Activated CD4-positive, alpha-beta memory T cell treated with anti-CD3 and anti-CD28 coated beads for 36 hours (primary cell): ENCODE measurements at places on chromosomes 3 and 15.

GRCh38 chr15:60399931-60400330, 2.1 kb upstream of the ANXA2 start:
- H3K27ac ChIP-seq, result no peak overlapping the region
- no peak for DNase-seq
- H3K4me3 ChIP-seq, result no peak overlapping the region
- H3K36me3 ChIP-seq, result peaks cover 15% of the 10 kb centered on the region

DNA sequence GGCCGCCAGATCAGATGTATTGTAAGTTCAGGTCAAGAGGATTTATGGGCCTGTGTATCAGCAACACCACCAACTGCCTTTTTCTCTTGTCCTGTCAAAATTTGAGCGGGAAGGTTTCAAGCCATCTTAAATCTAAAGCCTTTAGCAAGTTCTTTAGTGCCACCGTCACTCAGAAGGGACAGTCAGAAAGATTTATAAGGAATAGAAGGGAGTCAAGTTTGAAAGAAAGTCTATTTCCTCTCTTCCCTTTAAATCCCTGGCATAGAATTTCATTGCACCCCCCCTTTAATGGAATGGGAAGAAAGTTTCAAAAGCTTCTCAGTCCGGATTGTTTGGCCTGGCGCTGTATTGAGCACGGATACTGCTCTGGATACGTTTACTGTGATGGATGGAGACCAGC, 359.4 kb downstream of the FEZF2 start:
- H3K4me3 ChIP-seq, result no peak overlapping the region
- no peaks in the 10 kb centered on the region for H3K4me1 ChIP-seq
- H3K36me3 ChIP-seq, result no peaks in the 10 kb centered on the region
- DNase-seq, result no peak
- no peak overlapping the region for H3K27ac ChIP-seq

GRCh38 chr3:139518926-139519842, 20.4 kb downstream of the RBP1 start:
- no peaks in the 10 kb centered on the region for H3K36me3 ChIP-seq
- H3K27me3 ChIP-seq, result peaks cover 2% of the 10 kb centered on the region
- H3K27ac ChIP-seq, result no peak overlapping the region

- H3K4me3 ChIP-seq, result no peak overlapping the region
- no peaks in the 10 kb centered on the region for H3K27me3 ChIP-seq
- H3K27ac ChIP-seq, result no peak overlapping the region
- DNase-seq, result no peak
These were observed 1072.7 kb downstream of the EPHA3 start for GRCh38 chr3:90180096-90180495.

DNA sequence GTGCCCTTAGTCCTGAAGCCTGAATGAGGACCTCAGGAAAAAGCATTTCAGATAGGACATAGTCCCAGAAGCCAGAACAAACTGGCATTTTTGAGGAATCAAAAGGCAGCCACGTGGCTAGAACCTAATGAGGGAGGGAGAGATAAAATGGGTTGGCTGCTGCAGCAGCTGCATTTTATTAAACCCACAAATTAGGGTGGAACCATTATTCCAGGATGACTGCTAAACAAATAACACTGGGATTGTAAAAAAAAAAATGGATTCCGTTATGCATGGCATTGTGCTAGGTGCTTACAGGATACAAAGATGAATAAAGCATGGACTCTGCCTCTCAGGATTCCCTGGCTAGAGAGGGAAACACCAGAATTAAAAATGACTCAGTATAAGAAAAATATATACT, 141.5 kb downstream of the SATB1 start:
- peaks cover 3% of the 10 kb centered on the region for H3K27me3 ChIP-seq
- no peaks in the 10 kb centered on the region for H3K4me1 ChIP-seq
- H3K4me3 ChIP-seq, result no peak overlapping the region

DNA sequence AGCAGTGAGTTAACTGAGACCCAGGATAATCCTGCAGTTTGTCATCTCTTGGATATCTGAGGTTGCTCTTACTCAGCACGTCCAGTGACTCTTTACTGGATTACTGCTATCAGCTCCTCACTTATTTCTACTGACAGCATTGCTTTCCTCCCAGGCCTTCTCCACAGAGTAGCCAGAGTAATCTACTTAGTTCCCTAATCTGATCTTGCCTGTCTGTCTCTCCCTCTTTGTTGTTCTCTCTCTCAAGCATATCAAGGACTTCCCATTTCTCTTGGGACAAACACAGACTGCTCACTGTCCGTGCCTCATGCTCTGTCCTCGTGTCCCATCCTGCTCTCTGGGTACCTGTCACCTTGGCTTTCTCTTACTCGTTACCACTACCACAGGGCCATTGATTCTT, 376.2 kb downstream of the FEZF2 start:
- no peaks in the 10 kb centered on the region for H3K27me3 ChIP-seq
- no peaks in the 10 kb centered on the region for H3K4me1 ChIP-seq
- no peaks in the 10 kb centered on the region for H3K36me3 ChIP-seq
- DNase-seq, result no peak
- no peak overlapping the region for H3K4me3 ChIP-seq

DNA sequence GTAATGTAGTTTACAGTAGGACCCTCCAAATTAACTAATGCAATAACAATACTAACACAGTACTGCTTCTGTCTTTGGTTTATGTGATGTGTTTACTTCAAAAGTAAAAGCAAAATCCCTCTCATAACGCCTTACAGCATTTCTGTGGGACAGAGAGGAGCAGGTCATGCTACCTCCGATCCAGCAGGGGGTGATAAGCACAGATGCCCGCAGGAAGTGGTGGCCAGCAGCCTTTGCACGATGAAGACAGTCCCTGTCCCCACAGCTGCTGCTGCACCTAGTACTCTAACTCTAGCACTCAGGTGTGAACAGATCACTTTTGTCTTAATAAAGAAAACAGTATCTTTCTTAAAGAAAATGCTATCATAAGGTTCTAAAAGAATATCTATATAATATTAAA, 38.3 kb downstream of the ANO10 start:
- peak; percentile 9 for DNase-seq
- H3K4me3 ChIP-seq, result no peak overlapping the region
- H3K36me3 ChIP-seq, result no peaks in the 10 kb centered on the region
- H3K27me3 ChIP-seq, result no peaks in the 10 kb centered on the region

GRCh38 chr3:121981473-121981872, 40.6 kb downstream of the ILDR1 start:
- no peak for DNase-seq
- H3K27me3 ChIP-seq, result peaks cover 5% of the 10 kb centered on the region
- H3K4me3 ChIP-seq, result no peak overlapping the region
- H3K27ac ChIP-seq, result no peak overlapping the region

GRCh38 chr15:55799291-55800212, 56.6 kb upstream of the PRTG start:
- H3K36me3 ChIP-seq, result no peaks in the 10 kb centered on the region
- peak; percentile 48 for DNase-seq
- H3K4me3 ChIP-seq, result no peak overlapping the region
- peaks cover 2% of the 10 kb centered on the region for H3K4me1 ChIP-seq
- H3K27ac ChIP-seq, result no peak overlapping the region
